Large intestine (tissue), 12 donors: ENCODE measurements at places on chromosomes 7 and 10.

- no peak for DNase-seq
Measured at GRCh38 chr7:66558201-66558641, 70.5 kb upstream of the KCTD7 start.

DNA sequence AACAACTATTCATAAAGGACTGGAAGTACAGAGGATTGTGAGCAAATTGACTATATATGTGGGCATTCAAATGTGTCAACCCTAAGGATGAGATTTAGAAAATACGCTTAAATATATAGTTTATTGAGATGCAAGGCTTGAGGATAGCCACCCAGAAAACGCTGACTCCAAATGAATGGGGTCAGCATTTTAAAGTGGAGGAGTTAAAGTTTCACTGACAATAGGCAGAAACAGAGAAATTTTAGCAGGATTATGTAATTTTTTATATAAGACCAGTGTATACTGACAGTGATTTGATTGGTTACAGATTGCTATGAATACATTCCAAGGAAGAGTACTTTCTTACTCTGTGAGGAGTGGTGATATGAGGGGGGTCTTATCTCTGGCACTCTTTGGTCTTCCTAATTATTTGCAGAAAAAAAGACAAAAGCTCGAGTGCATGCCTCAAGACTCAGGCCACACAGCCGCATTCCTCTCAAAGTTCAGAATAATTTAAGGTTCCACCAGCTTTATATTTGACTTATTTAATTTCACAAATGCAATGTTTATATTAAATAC is 38.6 kb upstream of the ARL4A start:
- no peak for DNase-seq

DNA sequence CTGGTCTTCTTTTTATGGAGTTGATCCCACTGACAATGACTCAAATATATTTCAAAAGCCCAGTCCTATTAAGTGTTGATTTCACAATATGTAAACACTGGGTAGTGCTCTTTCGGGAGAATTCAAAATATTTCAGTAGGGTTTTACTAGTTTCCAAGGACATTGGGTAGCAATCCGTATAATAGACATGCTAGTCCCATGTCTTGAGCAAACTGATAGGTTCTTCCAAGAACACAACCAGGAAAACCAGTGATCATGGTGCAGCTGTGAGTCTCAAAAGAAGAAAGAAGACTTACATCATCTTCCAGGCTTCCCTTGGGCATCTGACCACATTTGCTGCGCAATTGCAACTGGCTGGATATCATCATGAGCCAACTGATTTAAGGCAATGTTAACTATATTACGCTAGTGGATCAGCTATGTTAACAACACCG is 59.3 kb upstream of the APBB1IP start:
- no peak for DNase-seq

DNA sequence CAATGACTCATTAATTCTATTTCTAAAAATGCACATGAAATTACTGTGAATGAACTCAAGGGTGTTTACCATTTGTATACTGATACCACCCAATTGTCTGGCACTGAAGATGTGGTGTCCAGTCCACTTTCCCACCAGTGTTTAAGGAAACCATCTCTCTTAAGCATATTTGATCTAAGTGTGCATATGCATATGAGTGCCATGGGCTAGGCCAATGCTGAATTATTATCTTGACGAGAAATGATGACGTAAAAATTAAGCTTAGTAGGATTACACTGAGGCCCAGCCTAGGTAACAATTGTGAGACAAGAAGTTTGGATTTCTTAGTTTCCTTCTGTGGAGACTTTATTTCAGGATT is 59.7 kb downstream of the SVIL start:
- DNase-seq = no peak

- peak; percentile 98 for DNase-seq
Measured at GRCh38 chr10:100364735-100365391, 17.8 kb downstream of the SCD start.

DNA sequence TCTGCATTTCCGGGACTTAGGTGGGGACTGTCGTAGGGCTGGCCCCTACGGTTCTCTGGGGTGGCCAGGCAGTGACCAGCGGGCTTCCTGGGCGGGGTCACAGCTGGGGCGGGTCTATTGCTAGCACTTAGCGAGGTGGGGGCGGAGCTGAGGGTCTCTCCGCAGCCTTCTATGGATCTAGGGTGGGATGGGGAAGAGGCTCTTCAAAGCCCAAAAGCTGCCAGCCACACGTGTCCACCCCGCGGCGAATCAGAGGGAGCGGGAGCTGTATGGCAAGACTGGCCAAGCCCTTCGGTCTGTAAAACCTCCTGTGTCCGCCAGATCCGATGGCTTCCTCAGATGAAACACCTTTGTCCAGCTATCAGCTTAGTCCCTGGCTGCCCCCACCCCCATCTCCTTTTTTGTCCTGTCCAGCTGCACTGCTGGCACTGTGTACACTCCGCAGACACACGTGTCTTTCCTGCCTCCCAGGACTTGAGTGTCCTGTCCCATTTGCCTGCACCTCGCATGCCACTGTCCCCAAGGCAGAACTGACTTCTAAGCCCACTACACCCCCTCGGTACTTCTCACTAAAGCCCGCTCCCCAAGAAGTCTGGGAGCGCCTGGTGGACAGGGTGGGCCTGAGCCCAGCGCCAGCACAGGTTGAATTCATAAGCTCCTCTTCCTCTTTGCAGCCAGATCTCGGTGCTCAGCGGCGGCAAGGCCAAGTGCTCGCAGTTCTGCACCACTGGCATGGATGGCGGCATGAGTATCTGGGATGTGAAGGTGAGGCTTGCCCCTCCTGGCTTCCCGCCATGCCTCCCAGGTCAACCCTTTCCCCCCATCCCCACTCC is 14.8 kb downstream of the PDAP1 start:
- DNase-seq = no peak
